GM23248 (cell line): ENCODE measurements at places on chromosomes 2 and 18. TPM values are rescaled to one million over a fixed set of nuclear protein-coding genes. Genes with fewer than 3 reads are reported as not detected.
A peak's percentile ranks its signal among the peaks of the same experiment; 100 is the strongest.

FSIP2 gene
- total RNA-seq, result not detected in 2 replicates

PPP4R1 gene
- 85.5 and 97.9 TPM in 2 replicates for total RNA-seq

- DNase-seq, result no peak
Observed at GRCh38 chr2:233085037-233085838, 25.1 kb downstream of the INPP5D start.

DNA sequence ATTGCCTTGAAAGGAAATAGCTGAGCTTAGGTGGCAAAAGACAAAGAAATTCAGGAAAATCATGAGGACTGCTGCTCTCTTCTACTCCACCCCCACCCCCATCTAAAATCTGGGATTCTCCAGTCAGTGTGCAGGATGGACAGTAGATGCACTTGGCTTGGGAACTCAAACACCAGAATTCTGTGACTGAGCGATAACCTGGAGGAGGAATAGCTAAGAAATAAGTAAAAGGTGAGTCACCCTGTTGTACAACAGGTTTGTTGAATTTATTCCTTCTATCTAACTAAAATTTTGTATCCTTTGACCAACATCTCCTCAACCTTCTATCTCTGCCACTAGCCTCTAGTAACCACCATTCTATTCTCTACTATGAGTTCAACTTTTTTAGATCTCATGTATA lies 1029.9 kb upstream of the ACVR2A start:
- no peak for DNase-seq

DNA sequence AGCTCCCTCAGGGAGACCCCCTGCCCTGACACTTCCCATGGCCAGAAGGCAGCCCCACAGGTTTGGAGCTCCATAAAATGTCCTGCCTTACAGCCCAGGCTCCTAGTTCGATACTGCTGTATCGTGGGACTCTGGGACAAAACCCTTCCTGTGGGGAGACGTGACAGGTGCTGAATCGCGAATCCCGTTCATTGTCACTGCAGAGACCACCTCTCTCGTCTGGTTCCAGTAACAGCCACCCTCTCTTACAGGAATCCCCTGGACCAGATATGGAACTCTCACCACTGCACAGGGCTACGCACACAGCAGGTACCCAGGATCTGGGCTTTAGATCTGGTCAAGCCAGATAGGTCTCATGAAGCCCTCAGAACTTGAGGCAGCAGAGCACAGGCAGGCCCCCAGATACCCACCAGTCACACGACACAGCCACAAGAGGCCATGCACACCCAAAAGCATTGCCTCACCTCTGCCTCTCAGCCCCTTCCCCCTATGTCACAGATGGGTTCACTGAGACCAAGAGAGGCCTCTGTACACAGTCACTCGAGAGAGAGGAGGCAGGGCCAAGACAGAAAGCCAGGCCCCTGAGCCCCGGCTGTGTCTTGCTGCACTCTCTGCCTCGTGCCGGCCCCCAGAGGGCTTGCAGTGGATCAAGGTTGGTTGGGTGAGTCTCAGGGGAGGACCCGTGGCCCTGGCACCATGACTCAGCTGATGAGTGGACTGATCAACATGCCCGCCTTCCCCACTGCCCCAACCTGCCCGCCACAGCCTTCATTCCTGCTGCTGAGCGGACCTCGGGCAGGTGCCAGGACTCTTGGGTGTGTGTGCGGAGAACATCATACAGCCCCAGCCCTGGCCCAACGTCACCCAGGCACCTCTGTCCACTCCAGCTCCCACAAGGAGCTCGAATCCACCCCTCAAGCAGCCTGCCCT lies 7.6 kb downstream of the SDC1 start:
- DNase-seq, result peak; percentile 27
